ENCODE measurements at places on chromosomes 16 and 17.

- peak; percentile 21 for DNase-seq
These were observed 15.0 kb downstream of the SMIM36 start for GRCh38 chr17:55496094-55496881.

DNA sequence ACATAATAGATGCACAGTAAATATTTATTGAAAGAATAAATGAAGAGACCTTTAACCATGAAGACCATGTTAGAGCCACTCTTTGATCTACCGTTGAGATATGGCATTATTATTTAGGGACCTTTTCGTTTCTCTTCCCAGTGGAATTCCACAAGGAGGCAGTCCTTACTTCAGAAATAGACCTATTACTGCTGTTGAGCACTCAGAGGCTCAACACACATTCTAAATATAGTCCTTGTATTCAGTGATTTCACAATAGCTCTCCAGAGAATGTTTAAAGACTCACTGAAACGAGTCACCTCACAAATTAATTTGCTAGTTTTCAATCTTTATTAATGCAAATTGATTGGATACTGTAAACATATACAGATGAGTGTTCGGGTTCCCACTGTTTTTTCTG lies 603.8 kb downstream of the CDH8 start:
- DNase-seq, result peak; percentile 51

GRCh38 chr17:82388223-82388921 lies 16.8 kb downstream of the UTS2R start:
- no peak for DNase-seq

GRCh38 chr17:44137891-44138709 lies 3.6 kb upstream of the HROB start:
- DNase-seq, result peak; percentile 99

DNA sequence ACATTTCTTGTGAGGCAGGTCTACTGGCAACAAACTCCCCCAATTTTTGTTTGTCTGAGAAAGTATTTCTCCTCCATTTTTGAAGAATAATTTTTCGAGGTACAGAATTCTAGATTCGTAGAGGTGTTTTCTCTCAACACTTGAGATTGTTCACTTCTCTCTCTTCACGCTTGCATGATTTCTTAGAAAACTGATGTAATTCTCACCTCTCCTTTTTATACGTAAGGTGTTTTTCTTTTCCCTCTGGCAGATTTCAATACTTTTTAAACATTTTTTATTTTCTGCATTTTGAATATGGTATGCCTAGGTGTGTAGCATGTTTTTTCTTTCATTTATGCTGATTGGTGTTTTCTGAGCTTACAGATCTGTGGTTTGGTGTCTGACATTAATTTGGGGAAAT lies 201.5 kb upstream of the AXIN2 start:
- no peak for DNase-seq

DNA sequence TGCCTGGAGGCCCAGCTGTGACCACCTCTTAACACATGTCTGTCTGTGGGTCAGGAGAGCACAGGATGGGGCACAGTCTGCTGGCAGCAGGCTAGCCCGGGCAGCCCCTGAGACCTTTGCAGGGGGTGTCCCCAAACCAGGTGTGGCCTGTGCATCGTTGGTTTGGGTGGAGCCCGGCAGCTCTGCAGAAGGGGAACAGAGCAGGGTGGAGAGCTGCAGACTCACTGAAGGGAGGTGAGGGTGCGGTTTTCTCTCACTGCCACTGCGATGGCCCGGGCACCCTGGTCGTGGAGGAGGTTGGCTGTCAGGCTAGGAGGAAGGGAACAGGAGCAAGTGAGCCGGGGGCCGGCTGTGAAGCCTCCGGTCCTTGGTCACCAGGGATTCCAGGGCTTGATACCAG lies 28.8 kb downstream of the NLRC3 start:
- DNase-seq, result no peak

DNA sequence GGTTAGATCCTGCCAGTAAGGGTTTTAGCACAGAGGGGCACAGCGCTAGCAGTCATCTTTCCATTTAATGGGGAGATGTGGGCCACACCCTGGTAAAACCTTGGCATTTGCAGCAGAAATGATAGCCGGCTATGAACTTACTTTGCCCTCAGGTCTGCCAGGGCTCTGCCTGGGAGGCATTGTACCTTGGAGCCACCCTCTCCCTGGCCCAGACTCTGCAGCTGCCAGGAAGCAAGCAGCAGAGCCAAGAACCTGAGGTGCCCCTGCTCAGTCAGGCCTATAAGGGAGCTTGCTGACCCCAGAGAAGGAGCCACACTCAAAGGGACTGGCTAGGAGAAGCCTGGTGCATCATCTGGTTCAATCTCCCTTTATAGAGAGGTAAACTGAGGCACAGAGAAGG lies 23.7 kb upstream of the PHF12 start:
- no peak for DNase-seq

- DNase-seq, result no peak
These were observed 22.9 kb downstream of the C1QTNF1 start for GRCh38 chr17:79046916-79047280.

DNA sequence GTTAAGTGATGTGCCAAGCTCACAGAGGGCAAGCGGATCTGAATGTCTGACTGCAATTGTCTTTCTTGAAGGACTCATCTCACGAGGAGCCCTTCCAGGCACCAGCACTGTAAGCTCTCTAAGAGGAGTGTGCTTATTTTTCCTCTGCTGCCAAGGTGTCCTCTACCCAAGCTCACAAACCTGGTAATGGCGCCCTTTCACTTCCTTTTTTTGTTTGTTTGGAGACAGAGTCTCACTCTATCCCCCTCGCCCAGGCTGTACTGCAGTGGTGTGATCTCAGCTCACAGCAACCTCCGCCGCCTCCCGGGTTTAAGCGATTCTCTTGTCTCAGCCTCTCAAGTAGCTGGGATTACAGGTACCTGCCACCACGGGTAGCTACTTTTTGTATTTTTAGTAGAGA lies 233.8 kb downstream of the MAP2K4 start:
- no peak for DNase-seq

DNA sequence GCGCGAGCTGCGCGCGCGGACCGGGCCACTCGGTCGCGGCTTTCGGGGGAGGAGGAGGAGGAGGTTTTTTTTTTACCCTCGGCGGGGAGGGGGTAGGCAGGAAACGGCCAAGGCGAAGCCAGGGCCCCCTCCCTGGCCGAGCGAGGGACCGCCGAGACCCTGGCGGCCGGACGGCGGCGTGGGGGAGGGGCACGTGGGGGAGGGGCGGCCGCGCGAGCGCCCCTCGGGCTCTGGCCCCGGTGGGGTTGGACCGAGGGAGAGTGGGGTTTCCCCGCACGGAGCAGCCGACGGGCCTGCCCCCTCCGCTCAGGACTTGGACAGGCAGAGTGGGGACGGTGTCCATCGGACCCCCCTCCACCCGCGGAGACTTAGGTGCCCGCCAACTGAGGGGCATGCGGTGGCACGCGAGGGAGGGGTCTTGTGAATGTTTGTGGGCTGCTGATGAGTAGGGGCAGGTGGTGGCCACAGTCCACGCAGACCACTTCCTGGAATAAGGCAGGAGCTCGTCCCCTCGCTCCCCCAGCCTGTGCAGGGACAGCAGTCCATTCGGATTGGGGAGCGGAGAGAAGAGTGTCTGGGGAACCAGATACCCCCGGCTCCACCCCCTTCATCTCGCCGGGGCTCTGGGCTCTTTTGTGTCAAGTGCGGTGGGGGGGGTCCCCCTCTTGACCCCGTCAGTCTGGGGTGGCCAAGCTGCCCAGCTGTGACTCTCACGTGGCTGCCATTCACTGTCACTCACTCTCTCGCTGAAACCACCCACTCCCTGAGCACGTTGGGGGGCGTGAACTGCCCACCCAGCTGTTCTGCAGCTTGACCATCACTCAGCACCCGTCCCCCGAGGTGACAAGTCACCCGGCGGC lies 3.0 kb upstream of the CHD3 start:
- peak; percentile 64 for DNase-seq

DNA sequence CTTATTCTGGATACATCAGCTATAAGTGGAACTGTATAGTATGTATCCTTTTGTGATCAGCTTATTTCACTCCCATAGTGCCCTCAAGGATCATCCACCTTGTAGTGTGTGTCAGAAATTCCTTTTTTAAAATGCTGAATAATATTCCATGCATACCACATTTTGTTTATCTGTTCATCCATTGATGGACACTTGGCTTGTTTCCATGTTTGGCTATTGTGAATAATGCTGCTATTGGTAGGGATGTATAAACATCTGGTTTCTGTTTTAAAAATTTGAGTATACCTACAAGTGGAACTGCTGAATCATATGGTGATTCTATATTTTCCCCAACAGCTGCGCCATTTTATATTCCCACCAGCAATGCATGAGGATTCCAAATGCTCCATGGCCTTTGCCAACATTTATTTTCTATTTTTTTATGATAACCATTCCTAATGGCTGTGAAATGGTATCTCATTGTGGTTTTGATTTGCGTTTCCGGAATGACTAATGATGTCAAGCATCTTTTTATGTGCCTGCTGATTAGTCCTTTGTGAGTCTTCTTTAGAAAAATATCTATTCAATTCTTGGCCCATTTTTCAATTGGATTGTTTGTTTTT lies 11.6 kb downstream of the RCVRN start:
- DNase-seq, result peak; percentile 63

DNA sequence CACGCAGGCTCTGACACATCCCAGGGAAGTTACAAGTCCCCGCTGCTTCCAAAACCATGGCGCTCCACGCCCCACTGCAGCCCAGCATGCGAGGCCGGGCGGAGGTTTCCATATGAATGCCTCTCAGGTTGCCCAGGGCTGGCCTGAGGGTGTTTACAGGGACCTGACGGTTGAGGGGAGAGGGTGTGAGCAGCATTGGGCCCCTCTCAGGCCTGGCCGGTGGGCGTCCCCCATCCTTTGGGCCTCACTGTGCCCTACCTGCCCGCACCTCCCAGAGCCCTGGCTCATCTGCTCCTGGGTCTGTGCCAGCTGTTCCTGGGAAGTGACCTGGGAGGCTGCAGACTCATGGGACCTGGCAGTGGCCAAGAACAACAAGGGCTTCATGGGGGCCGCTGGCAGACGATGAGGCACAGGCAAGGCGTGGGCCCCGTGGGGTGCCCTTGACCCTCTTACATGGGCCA lies 173.5 kb downstream of the C16orf95 start:
- DNase-seq, result no peak

GRCh38 chr16:24346734-24347133 lies 90.6 kb downstream of the CACNG3 start:
- no peak for DNase-seq

DNA sequence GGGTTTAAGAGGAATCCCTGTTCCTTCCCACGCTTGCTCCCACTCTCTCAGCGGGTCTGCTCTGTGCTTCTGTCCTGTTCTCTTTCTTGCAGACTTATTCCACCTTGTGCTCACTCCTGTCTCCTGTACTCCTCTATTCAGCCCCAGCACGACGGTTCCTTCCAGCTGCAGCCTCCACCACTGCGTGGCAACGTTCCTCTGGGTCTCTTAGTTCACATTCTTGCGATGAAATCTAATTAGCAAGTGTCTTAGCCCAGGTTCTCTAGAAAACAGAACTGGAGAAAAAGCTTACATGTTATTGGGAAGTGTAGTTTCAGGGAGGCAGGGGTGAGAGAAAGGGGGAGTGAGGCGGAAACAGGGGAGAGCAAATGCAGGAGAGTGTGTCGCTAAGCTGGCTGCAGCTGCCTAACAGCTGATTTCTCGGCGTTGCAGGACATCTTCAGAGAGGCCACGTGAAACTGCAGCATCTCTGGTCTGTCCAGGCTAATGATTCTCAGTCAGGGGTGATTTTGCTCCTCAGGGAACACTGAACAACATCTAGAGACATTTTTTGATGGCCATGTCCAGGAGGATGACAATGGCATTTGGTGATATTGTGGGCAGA lies 213.2 kb upstream of the NLRP1 start:
- DNase-seq, result no peak

DNA sequence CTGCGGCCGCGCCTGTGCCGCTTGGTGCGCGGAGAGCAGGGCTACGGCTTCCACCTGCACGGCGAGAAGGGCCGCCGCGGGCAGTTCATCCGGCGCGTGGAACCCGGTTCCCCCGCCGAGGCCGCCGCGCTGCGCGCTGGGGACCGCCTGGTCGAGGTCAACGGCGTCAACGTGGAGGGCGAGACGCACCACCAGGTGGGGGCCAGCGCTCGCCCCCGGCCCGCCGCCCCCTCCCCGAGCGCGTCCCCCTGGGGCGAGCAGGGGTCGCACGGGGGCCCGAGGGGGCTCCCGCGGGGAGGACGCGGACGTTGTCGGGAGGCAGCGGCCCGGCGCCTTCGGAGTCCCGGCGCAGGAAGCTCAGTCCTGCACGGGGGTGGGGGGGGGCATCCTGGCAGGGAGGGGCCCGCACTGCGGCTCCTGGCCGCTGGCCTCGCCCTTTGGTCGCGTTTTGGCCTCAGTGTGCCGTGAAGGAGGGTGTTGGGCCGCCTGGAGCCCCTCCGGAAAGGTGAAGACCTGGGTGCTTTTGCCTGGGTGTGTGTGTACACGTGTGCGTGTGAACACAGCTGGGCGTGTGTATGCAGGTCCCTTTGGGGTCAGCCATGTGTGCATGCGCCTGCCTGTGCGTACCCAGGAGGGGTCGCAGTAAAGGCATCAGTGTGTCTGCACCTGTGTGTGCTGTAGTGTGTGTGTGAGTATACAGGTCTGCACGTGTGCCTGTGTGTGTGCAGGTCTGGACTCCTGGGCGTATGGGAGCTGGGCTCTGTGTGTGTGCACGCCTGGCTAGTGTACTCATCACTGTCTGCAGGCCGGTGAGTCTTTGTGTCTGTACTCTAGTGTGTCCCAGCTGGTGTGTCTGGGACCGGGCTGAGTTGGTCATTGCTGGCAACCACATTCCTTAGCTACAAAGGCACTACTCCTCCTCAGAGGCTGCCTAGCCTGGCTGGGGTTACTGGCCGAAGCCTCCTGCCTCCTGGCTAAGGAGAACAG lies 615 bp downstream of the NHERF2 start:
- DNase-seq, result peak; percentile 48

DNA sequence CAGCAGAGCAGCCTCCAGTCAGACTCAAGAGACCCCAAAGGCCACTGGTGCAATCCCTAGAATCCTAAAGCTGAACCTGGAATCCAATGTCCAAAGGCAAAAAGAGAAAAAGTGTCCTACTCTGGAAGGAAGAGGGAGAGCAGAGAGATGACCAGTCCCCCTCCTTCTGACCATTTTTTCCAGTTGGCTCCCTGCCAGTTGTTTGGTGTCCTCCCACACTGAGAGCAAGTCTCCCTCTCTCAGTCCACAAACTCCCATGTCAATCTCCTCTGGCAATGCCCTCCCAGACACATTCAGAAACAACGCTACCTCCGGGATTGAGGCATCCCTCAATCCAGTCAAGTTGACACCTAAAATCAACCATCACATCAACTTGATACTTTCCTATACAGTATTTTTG lies 4.3 kb upstream of the CLEC19A start:
- DNase-seq, result no peak

- no peak for DNase-seq
These were observed 141.0 kb downstream of the CDH13 start for GRCh38 chr16:82767808-82768207.

GRCh38 chr17:43025290-43025657 lies 243 bp downstream of the RND2 start:
- DNase-seq, result no peak

DNA sequence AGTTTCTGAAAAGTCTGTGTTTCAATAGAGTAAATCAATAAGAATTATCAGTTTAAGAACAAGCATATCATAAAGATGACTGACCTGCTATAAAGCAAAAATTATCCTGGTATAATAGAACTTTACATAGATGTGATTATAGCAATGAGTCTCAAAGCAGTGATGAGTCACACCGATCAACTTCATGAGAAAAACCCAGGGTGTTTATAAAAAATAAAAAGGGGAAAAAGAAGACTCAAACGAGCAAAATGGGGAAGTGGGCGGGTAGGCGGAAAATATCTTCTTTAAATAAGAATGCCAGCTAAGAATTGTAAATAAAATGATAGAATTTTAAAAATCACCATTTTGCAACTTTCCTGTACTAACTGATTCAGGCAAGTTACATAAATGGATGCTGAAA lies 46.8 kb downstream of the BRIP1 start:
- no peak for DNase-seq

GRCh38 chr17:82486231-82487094 lies 27.9 kb downstream of the NARF start:
- DNase-seq, result no peak
